Kidney glomerular epithelial cell (primary cell): ENCODE measurements at places on chromosomes 6 and 20.

DNA sequence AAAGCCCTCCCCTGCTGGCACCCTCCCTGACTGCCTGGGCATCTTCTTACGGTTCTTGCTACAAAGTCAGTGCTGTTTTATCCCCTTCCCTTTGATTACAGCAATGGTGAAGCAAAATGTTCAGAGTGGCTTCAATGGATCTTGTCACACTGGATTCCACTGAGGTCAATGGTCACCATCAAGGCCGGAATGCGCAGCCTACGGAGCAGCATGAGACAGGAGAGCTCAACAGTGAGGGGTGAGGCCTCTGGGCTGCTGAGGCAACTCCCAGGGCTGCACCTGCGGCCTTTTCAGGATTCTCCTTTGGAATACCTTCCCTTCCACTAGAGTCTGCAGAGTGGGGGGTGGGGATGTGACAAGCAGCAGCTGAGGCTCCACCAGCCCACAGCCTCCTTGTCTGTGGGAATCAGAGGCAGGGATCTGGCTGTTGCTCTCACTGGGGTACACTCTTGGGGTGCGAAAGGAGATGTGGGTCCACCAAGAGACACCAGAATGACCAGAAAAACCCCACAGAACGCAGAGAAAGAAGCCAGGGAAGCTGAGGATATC is 40.4 kb upstream of the EMILIN3 start:
- DNase-seq: no peak

DNA sequence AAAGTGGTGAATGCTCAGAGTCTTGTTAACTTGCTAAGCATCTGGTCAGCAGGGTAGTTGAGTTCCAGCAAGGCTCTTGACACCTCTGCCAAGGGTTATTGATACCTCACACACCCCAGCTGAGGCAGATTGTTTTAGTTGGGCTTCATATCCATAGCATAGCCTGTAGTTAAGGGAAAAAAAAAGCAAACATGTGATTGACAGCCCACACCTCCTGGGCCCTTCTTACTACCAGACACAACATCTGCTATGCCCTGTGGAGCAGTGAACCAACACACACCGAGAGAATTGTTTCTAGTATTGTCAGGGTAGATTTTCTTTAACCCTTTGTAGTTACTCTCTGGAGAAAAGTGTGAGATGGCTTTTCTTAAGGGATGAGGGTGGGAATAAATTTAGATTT is 697.0 kb upstream of the POU3F2 start:
- no peak for DNase-seq

DNA sequence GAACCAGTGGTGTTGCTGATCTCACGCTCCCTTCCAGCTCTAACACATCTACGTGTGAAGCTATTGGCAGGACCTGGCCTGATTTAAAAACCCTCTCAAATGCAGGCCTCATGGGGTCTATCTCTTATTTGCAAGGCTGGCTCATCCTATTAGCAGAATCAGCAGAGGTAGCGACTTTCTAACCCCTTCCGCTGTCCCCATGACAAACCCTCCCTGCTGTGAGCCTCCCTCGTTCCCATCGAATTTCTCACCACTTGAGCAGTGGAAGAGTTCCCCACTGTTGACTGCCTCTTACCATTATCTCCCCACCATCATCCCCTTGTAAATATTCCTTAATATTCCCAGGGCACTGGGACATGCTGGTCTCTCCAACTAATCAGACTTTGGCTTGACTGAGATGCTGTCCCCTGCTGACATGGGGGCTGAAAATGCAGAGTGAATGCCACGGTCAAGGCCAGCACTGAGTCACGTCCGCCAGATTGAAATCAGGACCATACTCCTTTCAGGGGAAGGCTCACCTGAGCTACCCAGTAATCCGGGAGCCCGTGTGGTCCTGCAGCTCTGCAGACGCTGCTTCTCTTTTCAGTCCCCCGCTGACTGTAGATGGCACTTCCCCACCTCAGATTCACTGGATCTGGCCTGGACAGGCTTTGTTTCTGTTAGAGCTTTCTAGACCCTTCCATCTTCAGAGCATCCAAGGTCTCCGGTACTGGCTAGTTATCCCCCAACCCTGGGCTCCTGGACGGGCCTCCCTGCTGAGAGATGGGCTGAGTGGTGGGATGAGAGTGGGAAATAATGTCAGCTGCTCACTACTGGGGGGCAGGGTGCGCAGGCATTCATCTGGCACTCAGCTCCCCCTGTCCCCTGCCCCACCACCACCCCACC is 23.1 kb downstream of the AAR2 start:
- DNase-seq: no peak

- DNase-seq: no peak
These were observed 81.4 kb downstream of the MCHR2 start for GRCh38 chr6:99912657-99913056.

DNA sequence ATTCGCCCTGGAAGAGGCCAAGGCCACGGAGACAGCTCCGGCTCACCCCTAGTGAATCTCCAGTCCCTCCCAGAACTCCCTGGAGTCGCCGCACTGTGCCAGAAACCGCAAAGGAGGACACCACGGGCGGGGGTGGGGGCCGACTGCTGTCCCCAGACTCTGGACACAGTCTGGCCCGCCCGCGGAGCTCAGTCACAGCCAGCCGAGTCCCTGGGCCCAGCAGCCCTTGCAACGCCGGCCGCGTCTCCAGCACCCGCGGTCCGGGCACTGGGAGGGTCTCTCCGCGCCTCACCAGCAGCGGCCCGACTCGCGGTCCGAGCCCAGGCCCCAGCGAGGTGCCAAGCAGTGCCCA is 518 bp downstream of the PEX6 start:
- no peak for DNase-seq

GRCh38 chr20:9441948-9442347 is 72.4 kb upstream of the LAMP5 start:
- no peak for DNase-seq

DNA sequence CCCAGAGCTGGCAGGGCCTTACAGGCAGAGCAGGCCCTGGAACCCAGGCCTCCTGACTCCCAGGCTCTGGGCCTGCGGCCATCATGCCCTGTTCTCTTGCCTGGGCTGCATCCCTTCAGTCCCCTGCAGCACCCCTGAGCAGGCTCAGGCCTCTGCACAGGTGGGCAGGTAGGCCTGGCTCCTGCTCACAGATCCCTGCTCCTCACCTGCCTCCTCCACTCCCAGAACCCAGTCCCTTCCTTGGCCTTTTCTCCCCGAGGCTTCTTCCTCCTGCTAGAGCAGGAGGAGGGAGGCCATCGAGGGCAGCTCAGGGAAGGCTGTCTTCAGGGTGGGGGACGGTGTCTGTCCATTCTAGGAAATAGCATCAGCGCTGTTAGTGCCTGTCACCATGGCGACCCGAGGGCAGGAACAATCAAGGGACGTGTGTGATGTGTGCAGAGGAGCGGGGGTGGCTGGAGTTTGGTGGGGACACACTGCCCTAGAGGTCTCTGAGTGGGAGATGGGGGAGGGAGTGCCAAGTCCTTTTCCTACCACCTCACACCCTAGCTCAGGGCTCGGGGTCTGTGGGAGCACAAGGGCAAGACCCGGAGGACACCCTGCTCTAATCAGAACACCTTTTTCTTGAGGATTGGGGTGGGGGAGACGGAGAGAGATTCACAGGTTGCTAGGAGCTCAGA is 26.6 kb downstream of the GLP1R start:
- DNase-seq: no peak

DNA sequence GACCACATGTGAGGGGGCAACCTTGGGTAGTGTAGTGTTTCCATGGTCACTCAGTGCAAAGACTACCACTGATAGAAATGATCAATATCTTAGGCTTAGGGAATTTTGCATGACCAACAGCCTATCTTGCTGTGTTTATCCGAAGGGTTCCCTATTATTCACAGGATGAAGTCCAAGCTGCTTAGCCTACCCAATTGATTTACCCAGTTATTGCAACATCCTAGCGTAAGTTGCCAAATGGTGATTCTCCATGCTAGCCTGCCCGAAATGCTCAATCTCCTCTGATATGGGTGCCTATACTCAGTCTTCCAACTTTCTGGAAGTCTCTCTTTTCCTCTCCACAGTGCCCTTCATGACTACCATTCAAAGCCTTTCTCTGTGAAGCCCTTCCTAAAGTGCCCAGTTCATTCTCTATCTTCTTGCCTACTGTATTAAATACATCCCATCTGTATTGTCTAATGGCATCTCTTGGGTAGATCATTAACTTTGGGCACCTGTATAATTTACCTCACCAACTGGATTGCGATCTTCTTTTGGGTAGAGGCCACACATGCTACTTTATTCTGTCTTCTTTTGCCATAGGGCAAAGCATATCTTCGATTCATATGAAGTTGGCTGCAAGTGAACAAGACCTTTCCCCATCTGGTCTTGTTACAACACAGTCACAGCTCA is 240.5 kb downstream of the CLIC5 start:
- DNase-seq: no peak

- no peak for DNase-seq
These were observed 57.4 kb upstream of the DUSP22 start for GRCh38 chr6:234706-235372.

- no peak for DNase-seq
These were observed 118.4 kb upstream of the SLC2A12 start for GRCh38 chr6:134170844-134171243.

DNA sequence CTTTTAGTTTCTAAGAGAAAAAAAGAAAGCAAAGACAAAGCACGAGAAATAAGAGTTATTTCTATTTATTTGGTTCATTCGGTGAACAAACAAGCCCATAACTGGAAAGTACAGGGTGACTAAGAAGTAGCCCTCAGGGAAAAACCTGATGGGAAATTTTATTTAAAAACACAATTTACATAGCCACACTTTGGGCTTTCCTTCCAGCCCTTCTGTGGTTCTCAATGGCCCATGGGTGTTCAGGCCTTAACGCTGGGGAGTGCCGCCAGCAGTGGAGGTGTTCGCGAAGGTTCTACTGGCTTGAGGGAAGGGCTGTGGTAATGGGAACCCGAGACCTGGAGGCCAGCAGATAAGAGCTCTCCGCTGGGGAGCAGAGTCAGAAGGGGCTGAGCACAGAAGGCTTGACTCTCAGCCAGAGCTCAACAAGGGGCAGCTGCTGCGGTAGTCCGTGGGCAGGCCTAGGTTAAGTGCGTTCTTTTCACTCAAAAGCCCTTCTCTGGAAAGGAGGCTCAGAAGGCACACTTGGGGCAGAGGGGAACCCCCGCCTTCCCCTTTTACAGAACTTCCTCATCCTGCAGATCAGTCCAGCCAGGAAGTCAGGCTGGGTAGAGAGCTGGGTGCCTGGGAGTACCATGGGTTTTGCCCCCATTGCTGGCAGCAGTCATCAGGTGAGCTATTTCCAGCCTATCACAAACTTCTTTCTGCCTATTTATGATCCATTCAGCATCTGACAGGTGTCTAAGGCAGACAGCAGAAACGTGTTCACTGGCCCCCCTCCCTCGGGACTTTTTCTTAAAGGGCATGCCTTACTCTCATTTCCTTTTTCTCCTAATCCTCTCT is 8.8 kb upstream of the CD83 start:
- no peak for DNase-seq

GRCh38 chr6:87487555-87487954 is 14.8 kb downstream of the SLC35A1 start:
- no peak for DNase-seq

GRCh38 chr20:5722927-5723326 is 27.3 kb upstream of the SHLD1 start:
- no peak for DNase-seq

DNA sequence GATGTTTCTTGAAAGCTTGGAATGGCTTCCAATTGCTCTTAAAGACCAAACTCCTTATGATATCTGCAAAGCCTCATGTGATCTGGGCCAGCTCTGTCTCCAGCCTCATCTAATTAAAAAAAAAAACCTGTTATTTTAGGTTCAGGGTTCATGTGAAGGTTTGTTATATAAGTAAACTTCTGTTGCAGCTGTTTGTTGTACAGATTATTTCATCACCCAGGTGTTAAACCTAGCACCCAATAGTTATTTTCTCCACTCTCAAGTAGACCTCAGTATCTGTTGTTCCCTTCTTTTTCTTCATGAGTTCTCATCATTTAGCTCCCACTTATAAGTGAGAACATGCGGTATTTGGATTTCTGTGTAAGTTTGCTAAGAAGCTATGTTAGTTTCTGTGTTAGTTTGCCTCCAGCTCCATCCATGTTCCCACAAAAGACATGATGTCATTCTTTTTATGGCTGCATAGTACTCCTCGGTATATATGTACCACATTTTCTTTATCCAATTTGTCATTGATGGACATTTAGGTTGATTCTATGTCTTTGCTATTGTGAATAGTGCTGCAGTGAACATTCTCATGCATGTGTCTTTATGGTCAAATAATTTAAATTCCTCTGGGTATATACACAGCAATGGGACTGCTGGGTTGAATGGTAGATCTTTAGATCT is 30.2 kb upstream of the TFB1M start:
- no peak for DNase-seq

DNA sequence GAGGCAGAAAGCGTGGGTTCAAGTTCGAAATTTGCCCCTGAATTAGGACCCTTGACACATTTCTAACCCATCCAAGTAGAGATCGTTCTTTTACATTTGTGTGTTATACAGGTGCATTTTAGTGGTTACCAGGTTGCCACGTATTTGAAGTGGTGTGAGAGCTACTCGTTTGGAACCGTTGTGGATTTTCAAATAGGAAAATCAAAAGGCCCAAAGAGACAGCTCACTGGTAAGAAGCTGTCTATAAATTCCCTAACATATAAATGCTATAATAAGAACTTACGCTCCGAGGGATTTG is 1.6 kb upstream of the REV3L start:
- no peak for DNase-seq

DNA sequence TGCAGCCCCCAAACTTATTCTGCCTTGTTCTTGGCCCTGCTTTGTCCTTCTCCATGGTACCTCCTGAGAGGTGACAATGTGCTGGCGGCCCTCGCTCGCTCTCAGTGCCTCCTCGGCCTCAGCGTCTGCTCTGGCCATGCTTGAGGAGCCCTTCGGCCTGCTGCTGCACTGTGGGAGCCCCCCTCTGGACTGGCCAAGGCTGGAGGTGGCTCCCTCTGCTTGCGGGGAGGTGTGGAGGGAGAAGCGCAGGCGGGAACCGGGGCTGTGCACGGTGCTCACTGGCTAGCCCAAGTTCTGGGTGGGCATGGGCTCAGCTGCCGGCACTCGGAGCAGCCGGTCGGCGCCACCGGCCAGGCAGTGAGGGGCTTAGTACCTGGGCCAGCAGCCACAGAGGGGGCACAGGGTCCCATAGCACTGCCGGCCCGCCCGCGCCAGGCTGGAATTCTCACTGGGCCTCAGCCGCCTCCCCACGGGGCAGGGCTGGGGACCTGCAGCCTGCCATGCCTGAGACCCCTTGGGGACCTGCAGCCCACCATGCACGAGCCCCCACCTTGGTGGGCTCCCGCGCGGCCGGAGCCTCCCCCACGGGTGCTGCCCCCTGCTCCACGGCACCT is 55.9 kb upstream of the RALGAPA2 start:
- no peak for DNase-seq

- DNase-seq: peak; percentile 74
These were observed 12.9 kb upstream of the MROH8 start for GRCh38 chr20:37192137-37192854.

DNA sequence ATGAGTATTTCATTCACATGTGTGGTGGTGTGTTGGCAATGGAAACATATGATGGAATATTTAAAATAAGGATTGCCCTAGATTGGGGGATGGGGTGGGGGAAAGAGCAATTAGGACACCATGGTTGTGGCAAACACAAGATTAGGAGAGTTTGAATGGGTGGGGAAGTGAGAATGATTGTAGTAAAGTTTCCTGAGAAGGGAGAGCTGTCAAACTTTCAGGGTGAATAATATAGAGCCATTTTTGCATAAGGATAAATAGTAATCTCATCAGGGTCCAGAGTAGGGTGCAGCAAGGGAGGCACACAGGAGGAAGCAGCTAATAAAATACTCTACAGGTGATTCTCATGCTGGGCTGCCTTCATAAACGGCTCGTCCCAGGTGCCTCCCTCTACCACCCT is 294.9 kb upstream of the MARCKS start:
- no peak for DNase-seq

- DNase-seq: no peak
These were observed 374.6 kb upstream of the JARID2 start for GRCh38 chr6:14871221-14871620.
